Activated T-helper 2 cell treated with anti-CD3 and anti-CD28 coated beads, Interferon-gamma antibody, Interleukin-2, Interleukin-4, amounts not matched to agents 10 μg/mL and 5 μg/mL and 100 μg/mL, durations not matched to agents 14 hours and 24 hours and 36 hours (primary cell): ENCODE measurements at places on chromosomes 2 and 18. TPM values are rescaled to one million over a fixed set of nuclear protein-coding genes. Genes with fewer than 3 reads are reported as not detected.

DNA sequence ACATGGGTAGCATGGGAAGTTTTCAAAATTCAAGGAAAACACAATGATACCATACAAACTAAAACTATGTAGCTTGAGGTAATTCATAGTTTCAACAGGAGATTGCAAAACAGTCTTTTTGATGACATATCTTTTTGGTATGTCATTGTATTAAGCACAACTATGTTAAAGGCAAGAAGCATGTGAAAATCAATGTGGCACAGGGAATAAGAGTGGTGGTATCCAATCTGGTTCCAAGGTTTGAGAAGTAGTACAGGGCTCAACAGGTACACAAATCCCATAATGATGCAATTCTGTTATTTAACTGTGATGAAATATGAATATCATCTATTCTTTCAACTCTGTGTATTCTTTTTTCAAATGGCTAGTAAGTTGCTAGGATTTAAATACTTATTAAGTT is 16.4 kb upstream of the DLX2 start:
- H3K36me3 ChIP-seq, result no peaks in the 10 kb centered on the region
- H3K27ac ChIP-seq, result no peak overlapping the region
- no peaks in the 10 kb centered on the region for H3K4me1 ChIP-seq
- H3K27me3 ChIP-seq, result peaks cover 22% of the 10 kb centered on the region
- no peak for DNase-seq

RASGRP3 gene
- 1.5 and 2.5 TPM in 2 replicates for total RNA-seq

CAD gene
- total RNA-seq, result 141 and 146 TPM in 2 replicates

GRCh38 chr2:78431241-78431640 is 594.3 kb upstream of the REG3G start:
- no peaks in the 10 kb centered on the region for H3K36me3 ChIP-seq
- H3K27ac ChIP-seq, result no peak overlapping the region
- H3K27me3 ChIP-seq, result no peaks in the 10 kb centered on the region
- no peak overlapping the region for H3K4me3 ChIP-seq

ARHGEF33 gene
- total RNA-seq, result 0.25 TPM in 1 of 2 replicates, not detected in the other

DNA sequence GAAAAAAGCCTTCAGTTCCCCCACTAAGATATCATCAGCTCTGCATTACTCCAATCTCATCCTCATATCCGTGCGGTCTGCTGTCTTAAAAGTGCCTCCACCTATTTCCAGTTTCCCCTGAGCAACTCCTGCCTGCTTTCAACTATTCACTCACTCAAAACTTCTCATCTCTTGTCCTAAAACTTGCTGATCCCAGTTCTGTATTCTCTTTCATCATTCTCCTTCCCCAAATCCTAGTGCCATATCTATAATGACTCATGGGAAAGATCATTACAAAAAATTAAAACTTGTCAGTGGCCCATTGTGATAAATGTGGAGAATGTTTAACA is 20.0 kb downstream of the ACVR1 start:
- no peak overlapping the region for H3K4me3 ChIP-seq
- peak overlapping the region; percentile 67 for H3K27ac ChIP-seq
- no peak for DNase-seq
- peaks cover 45% of the 10 kb centered on the region for H3K36me3 ChIP-seq
- peaks cover 22% of the 10 kb centered on the region for H3K4me1 ChIP-seq

- DNase-seq, result no peak
- H3K27ac ChIP-seq, result no peak overlapping the region
- no peak overlapping the region for H3K4me3 ChIP-seq
These were observed 270.4 kb upstream of the CCDC68 start for GRCh38 chr18:55229682-55230081.

MYL1 gene
- not detected in 2 replicates for total RNA-seq

DNA sequence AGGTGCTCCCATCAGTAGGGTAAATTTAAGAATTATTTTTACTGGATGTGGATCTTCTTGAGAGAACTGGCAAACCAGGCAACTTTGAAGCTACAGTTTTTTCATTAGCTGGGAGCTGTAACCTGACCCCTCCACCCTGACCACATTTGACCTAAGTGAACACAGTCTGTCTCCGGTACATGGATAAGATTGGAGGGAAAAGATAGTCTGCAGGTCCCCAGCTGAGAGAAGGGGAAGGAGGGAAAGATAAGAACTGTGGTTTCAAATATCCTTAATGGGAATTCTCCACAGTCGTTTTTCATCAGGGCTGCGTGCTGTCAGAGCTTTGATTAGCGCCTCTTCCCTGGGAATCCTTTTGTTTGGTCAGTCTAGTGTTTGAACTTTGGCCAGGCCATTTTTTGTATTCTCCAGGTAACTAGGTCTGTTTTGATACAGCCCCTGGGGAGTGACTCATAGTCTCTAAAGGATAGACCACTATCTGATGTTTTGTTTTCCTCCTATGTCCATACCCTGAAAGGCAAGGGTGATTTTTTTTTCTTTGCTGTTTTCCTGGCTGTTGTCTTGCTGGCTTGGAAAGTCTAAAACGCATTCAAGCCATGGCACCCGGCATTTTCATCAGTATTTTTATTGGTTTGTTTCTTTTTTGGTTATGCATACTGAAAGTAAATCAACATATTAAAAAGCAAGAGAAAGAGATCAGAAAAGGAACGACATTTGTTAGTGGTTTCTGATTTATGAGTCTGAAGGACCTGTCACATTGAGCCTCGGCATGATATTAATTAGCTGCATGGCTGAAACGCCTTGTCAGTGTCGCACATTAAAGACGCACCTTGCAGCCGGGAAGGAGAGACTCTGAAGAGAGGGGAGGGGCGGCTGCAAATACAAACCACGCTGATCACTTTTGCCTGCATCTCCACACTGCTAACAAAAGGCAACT is 183.4 kb upstream of the FN1 start:
- peak overlapping the region; percentile 26 for H3K4me3 ChIP-seq
- peaks cover 4% of the 10 kb centered on the region for H3K27me3 ChIP-seq
- no peak for DNase-seq
- peaks cover 7% of the 10 kb centered on the region for H3K4me1 ChIP-seq
- H3K27ac ChIP-seq, result no peak overlapping the region
- no peaks in the 10 kb centered on the region for H3K36me3 ChIP-seq

DNA sequence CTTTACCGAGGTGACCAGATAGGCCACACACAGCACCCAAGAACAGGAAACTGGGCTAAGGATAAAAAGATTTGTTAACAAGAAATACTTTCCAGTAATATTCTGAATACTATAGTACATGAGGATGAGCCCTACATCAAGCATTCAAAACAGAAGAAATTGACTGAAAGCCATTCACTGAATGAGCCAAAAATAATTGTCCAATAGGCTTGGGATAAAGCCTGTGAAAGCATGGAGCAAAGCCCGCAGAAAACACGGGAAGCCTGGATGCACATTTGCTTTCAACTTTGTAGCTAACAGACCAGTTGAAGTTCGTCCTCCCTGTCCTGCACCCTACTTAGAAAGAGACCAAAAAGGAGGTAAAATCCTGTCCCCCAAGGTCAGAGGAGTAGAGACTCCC is 56.3 kb downstream of the DIPK1C start:
- H3K4me1 ChIP-seq, result peaks cover 3% of the 10 kb centered on the region
- no peak overlapping the region for H3K27ac ChIP-seq
- peaks cover 22% of the 10 kb centered on the region for H3K27me3 ChIP-seq
- no peak for DNase-seq

DNA sequence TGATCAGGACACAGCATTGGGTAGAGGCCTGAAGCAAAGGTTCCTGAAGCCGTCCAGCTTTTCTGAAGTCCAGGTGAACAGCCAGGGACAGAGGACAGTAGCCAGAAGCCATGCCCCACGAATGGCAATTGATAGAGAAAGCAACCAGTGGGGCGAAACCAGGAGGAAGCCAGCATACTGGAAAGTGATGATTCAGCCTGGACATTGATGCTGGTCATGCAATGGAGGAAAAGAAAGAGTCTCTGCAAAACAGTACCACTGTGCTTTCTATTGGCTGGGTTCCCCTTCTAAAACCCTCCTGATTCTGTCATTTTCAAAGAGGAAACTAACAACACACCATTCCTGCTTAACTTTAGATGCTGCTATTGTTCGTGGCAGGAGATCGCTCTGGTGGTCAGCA is 221.4 kb upstream of the EPAS1 start:
- peaks cover 3% of the 10 kb centered on the region for H3K27me3 ChIP-seq
- H3K4me1 ChIP-seq, result peaks cover 46% of the 10 kb centered on the region
- no peak overlapping the region for H3K4me3 ChIP-seq
- no peak for DNase-seq
- H3K36me3 ChIP-seq, result no peaks in the 10 kb centered on the region

GRCh38 chr18:50651334-50651733 is 91.4 kb downstream of the MAPK4 start:
- H3K36me3 ChIP-seq, result no peaks in the 10 kb centered on the region
- H3K27ac ChIP-seq, result no peak overlapping the region
- H3K4me1 ChIP-seq, result no peaks in the 10 kb centered on the region
- H3K4me3 ChIP-seq, result no peak overlapping the region

GRCh38 chr2:175805442-175806124 is 196.5 kb downstream of the LNPK start:
- no peaks in the 10 kb centered on the region for H3K36me3 ChIP-seq
- DNase-seq, result no peak
- no peak overlapping the region for H3K4me3 ChIP-seq
- H3K27ac ChIP-seq, result no peak overlapping the region
- no peaks in the 10 kb centered on the region for H3K4me1 ChIP-seq

GRCh38 chr2:42569116-42569711 is 782 bp downstream of the MTA3 start:
- H3K27me3 ChIP-seq, result no peaks in the 10 kb centered on the region
- peak overlapping the region; percentile 98 for H3K4me3 ChIP-seq
- DNase-seq, result no peak
- peaks cover 22% of the 10 kb centered on the region for H3K4me1 ChIP-seq
- peak overlapping the region; percentile 98 for H3K27ac ChIP-seq

DNA sequence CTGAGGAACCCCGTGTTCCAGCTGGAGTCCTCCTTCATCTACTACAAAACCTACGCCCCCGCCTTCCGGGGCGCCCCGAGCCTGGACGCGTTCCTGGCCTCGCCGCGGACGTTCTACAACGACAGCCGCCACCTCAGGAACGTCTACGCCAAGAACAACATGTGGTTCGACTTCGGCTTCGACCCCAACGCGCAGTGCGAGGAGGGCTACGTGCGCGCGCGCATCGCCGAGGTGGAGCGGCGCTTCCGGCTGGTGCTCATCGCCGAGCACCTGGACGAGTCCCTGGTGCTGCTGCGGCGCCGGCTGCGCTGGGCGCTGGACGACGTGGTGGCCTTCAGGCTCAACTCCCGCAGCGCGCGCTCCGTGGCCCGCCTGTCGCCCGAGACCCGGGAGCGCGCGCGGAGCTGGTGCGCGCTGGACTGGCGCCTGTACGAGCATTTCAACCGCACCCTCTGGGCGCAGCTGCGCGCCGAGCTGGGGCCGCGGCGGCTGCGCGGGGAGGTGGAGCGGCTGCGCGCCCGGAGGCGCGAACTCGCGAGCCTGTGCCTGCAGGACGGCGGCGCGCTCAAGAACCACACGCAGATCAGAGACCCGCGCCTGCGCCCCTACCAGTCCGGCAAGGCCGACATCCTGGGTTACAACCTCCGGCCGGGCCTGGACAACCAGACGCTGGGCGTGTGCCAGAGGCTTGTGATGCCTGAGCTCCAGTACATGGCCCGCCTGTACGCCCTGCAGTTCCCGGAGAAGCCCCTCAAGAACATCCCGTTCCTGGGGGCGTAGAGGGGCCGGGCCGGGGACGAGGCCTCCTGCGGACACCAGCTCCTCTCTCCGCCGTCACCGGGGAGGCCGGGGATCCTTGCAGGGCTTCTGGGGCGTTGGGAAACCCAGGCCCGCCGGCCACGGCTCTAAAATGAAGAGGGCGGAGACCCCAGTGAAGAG is 5.3 kb upstream of the NEU4 start:
- DNase-seq, result peak; percentile 46
- no peaks in the 10 kb centered on the region for H3K36me3 ChIP-seq
- peak overlapping the region; percentile 9 for H3K27ac ChIP-seq
- H3K27me3 ChIP-seq, result peaks cover 2% of the 10 kb centered on the region
- H3K4me1 ChIP-seq, result peaks cover 9% of the 10 kb centered on the region

KLF11 gene
- 7.9 and 9.2 TPM in 2 replicates for total RNA-seq

GPBAR1 gene
- 0.41 and 0.87 TPM in 2 replicates for total RNA-seq

DNA sequence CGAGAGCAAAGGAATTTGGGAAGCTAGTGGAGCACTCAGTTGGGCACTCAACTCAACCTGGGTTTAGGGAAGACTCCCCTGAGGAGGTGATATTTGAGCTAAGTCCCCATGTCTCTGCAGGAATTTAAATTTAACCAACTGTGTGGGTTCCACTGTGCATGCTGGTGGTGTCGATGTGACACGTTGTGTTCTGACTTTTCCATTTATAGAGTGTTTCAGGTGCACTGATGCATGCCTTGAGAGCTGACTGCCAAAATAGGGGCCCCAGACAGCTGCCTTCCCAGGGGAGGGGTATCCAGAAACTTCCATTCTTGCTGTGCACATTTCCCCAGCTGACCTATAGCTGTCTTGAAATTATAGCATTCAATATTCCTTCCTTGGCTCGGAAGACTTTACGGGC is 63.7 kb upstream of the BCL2L11 start:
- no peak overlapping the region for H3K4me3 ChIP-seq
- peaks cover 5% of the 10 kb centered on the region for H3K36me3 ChIP-seq
- H3K27me3 ChIP-seq, result peaks cover 33% of the 10 kb centered on the region
- DNase-seq, result no peak

KDM3A gene
- total RNA-seq, result 74.5 and 78.2 TPM in 2 replicates

- peaks cover 6% of the 10 kb centered on the region for H3K36me3 ChIP-seq
- no peak overlapping the region for H3K27ac ChIP-seq
- peaks cover 27% of the 10 kb centered on the region for H3K4me1 ChIP-seq
- DNase-seq, result no peak
These were observed 1.8 kb upstream of the ZC3H8 start for GRCh38 chr2:112256654-112257053.

DNA sequence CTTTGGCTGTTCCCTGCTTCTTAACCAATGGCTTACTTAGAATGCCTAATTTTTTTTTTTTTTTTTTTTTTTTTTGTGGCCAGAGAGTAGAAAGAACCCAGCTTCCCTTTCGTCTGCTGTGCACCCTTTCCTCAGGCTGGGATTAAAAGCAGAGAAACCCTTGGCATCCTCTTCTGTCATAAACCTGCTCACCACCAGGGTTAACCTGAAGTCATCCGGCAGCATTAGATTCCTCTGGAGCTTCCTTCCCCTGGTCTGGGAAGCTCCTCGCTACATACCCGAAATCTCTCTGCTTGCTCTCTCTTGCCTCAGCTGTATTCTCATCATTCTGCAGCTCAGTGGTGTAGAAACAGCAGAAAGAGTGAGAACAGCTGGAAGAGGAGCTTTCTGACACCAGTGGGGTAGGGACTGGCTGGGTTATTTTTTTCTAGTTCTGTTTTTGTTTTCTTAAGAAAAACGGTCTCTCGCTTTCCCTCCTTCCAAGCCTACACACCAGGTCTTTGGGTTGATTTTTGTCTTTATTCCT is 339.0 kb upstream of the MEIS1 start:
- no peaks in the 10 kb centered on the region for H3K27me3 ChIP-seq
- no peak overlapping the region for H3K4me3 ChIP-seq
- DNase-seq, result no peak
- H3K27ac ChIP-seq, result no peak overlapping the region
- no peaks in the 10 kb centered on the region for H3K4me1 ChIP-seq

MERTK gene
- 1.0 and 1.4 TPM in 2 replicates for total RNA-seq

- DNase-seq, result no peak
- H3K4me1 ChIP-seq, result no peaks in the 10 kb centered on the region
- no peak overlapping the region for H3K27ac ChIP-seq
- no peaks in the 10 kb centered on the region for H3K27me3 ChIP-seq
These were observed 535.7 kb upstream of the CHAC2 start for GRCh38 chr2:53231908-53232307.
